ENCODE measurements at places on chromosomes 3 and 15.

DNA sequence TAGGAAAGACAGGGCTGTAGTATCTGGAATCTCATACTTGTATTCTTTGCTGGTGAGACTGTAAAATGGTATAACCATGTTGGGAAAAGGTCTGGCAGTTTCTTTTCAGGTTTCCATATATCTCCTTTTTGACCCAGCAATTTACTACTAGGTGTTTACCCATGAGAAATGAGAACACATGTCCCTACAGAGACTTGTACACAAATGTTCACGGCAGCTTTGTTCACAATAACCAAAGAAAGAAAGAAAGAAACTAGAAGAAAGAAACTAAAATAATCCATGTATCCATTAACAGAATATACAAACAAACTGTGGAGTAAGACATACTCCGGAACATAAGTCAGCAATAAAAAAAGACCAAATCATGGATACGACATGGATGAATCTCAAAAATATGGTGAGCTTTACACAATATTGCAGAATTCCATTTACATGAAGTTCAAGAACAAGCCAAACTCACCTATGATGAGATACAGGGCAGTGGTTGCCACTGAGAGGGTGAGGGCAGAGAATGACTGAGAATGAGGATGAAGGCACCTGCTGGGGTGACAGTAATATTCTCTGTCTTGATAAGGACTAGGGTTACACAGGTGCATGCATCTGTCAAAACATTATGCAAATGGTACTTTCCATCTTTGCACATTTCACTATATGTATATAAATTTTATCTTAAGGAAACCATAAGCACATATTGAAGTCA is 2.7 kb downstream of the RFTN1 start:
- DNase-seq, result no peak

DNA sequence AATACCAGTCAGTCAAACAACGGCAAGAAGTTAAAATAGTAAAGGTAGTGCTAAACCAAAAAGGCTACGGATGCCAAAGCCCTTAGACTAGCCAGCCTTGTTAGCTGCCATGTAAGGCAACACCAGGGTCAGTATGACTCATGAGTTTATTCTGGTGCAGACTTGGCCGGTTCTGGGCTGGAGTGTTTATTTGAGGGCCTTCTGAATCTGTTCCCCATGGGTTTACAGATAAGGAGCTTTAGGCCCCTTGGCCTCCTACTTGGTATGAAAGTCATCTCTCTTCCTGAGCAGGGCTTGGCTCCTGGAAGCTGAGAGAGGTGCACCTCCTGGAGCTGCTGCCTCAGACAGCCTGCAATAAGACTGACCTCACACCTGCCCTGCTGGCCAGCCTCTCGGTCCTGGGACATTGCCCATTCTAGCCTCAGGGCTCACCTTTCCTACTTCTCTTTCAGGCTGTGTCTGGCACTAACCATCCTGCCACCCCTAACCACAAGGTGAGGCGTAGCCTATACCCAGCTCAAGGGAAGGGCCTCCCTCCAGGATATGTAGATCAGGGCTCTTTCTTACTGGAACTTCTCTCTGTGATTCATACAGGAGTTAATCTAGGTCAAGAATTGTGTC is 10.4 kb upstream of the RTP1 start:
- DNase-seq, result peak; percentile 99

- no peak for DNase-seq
Measured at GRCh38 chr3:42690766-42691680, 5.7 kb downstream of the KLHL40 start.

DNA sequence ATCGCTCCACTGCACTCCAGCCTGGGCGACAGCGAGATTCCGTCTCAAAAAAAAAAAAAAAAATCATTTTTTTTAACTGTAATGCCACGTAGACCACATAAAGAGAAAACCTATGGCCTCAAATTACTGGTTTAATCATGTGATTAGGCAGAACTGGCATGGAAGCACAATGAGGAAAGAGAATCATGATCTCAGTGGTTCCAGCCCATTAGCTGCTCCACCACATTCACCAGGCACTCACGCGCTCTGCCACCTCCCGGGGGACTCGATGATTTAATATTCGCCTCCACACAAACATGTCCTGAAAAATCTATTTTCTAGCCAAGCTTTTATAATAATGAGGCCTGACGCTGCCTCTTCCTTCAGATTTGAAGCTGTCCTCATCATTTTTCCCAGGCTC is 204.7 kb downstream of the TBL1XR1 start:
- DNase-seq, result no peak

DNA sequence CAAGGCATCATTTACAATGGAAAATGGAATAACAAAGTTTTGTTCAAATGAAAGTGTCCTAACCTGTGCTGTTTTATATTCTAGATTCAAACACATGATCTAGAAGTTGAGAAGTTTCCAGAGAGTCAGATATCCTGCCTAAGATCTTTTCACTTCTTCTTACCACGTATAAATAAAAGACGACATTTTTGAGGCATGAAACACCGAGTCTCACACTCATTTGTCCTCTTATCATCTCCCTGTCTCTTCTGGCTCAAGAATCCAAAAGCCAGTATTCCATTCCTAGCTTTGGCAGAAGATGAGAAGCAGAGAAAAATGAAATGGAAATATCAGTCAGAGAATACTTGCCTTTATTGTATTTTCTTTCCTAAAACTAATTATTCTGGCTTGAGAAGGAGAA is 738.6 kb upstream of the NR2F2 start:
- DNase-seq, result peak; percentile 3

DNA sequence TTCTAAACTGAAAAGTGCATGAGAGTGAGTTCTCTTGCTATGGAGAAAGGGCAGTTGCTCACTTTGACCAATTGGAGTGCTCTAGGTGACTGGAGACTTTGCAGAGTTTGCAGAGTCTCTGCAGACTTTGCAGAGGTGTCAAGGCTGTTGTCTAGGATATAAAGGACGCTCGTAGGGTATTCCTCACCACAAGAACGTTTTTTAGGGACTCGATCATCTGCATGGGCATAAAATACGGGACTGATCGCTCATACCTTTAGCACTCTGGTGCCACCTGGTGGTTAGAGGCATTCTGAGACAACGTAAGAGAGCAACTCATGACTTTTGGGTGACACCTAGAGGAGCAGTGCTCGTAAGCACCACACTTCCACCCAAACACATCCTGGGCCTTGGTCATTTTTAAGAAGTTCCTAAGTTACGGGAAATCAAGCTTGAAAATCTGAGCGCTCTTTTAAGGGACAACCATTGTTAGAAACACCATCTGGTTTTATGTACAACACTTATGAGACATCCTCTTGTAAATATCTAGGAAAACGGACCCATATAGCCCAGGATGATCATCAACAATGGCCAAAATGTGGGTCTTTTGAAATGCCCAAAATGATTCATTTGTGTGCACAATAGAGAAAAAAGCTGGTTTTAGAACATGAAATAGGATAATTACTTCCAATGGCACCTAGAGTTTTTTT is 51.6 kb upstream of the XCR1 start:
- peak; percentile 93 for DNase-seq

- no peak for DNase-seq
Measured at GRCh38 chr15:81394603-81395002, 20.6 kb upstream of the TMC3 start.

DNA sequence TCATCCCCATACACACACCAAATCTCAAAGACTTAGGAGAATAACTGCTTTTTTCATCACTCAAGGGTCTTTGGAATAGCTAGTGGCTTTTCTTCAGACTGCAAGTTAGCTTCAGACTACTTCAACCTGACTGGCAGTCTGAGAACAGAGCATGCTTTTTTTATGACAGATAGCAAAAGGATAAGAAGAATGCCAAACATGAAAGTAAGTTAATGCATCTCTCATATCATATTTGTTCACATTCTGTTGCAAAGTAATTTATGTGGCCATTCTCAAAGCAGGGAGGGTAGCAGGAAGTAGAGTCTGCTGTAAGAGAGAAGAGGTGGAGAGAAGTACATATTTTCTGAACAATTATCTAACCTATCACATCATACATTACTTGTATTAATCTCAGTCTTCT is 544.4 kb downstream of the ZPLD1 start:
- DNase-seq, result no peak

DNA sequence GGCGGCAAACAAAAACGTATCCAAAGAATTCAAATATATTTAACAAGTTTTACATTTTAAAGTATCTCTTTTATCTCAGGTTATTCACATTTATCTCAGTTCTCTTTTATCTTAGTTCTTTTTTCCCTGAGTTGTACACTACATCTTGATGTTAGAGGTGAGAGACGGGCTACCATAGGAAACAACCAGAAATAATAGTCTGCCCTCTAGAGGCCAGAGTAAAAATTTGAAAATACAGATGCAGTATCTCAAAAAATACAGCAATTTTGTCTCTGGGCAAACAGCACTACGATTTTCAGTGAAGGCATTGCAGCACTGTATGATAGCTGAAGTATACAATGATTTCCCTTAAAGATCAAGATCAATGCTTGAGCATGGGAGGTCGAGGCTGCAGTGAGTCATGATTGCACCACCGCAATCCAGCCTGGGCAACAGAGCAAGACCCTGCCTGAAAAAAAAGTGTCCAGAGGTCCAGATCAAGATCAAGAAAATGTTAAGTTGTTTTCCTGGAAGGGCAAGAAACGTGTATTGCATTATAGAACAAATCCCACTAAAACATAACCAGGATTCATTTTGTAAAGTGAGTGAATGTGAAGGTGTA is 82.6 kb upstream of the ATP11B start:
- DNase-seq, result peak; percentile 38

GRCh38 chr3:197889204-197889930 is 60.6 kb upstream of the RPL35A start:
- peak; percentile 9 for DNase-seq

- DNase-seq, result no peak
Measured at GRCh38 chr3:16385151-16385550, 120.1 kb downstream of the OXNAD1 start.

DNA sequence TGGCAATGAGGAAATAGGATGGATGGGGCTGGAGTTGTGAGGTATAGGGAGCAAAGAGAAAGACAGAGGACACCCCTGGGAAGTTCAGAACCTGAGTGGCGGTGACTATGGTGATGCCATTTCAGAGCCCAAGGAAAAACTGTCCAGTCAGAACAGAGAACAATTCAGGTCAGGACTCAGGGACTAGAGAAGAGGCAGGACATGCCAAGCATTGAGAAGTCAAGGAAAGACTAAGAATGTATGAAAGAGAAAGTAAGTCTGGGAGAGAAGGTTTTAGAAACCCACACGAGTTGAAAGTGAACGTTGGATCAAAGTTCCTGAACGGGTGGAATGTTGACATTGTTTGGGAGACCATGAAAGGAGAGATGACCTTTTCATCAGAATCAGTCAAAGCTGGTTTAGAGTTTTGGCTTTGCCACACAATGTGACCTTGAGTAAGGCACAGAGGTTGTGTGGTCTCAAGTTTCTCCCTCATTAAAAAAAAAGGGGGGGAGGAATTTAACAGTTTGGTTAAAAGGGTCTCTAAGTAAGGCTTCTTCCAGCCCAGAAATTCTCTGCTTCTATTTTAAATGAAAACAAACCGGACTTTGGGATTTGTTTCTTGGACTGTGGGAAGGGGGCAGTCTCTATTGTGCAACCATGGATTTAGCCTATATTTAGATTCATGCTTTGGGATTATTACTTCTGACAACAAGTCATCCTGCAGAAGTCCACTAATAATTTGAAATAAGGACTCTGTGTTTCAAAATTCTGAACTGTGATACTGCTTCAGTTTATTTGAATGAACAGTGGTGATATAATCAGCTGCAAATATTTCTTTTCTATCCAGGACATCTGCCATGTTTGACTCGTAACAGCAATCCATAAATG is 315.9 kb upstream of the TBL1XR1 start:
- DNase-seq, result no peak

- no peak for DNase-seq
Measured at GRCh38 chr3:87766721-87767120, 292.1 kb downstream of the CGGBP1 start.

DNA sequence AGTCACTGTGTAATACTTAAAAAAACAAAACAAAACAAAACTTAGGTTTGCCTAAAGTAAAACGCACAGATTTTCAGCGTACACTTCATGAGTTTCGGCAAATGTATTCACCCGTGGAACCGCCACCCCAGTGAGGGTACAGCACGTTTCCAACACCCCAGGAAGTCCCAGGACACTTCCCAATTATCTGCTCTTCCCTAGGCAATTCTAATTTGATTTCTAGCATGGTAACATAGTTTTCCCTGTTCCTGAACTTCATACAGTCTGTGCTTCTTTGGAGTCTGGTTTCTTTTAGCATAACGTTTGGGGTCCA is 497 bp upstream of the CLASP2 start:
- DNase-seq, result peak; percentile 5

- no peak for DNase-seq
Measured at GRCh38 chr3:86420990-86421739, 569.8 kb downstream of the VGLL3 start.

- no peak for DNase-seq
Measured at GRCh38 chr3:48432411-48433371, 2.8 kb upstream of the PLXNB1 start.

- DNase-seq, result no peak
Measured at GRCh38 chr15:40567111-40567510, 2.0 kb upstream of the RPUSD2 start.

DNA sequence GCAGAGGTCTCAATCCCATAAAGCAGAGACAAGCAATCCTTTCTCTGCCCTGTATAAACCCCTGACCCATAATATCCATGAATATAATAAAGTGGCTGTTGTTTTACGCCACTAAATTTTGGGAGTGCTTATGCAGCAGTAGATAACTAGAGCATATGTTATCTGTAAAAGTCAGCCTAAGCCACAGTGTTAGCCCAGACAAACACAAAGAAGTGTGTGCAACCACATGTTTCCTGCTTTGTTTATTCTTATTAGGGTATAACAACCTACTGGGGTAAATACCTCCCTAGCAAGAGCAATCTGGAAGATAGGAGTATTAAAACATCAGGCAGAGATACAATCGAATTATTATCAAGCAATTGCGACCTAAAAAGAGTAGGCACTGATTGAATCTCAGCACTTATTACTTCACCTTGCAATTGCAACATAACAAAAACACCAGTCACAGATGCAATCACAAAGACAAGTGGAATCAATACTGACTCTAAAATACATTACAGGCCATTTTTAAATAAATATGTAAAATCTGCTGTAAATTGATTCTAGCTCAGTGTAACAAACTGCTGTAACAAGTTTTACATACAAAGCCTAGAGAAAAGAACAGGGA is 94.6 kb upstream of the UBE2E2 start:
- DNase-seq, result no peak

GRCh38 chr15:75843678-75844581 is 683 bp downstream of the UBE2Q2 start:
- DNase-seq, result peak; percentile 50

GRCh38 chr3:55164191-55164590 is 236.3 kb upstream of the LRTM1 start:
- peak; percentile 36 for DNase-seq
